Lung (tissue), 17 donors: ENCODE measurements at places on chromosomes 7 and 10.

DNA sequence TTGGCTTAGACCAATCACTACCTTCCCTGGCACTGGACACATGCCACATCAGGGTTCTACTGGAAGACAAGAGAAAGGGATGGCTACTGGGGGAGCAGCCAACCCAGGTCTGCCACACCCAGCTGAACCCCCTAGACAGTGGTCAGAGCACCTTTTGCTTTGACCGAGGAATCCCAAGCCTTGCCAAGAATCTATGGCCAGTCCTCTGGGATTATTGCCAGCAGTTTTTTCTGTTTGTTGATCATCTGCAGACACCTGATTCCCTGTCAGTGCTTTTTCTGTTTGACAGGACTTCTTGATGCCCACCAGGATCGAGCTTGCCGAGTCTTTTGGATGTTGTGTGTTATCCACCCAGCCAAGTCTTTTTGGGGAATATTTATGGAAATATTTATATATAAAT lies 476.2 kb upstream of the GALNT17 start:
- DNase-seq: no peak

GRCh38 chr7:68857571-68857970 lies 740.7 kb upstream of the AUTS2 start:
- DNase-seq: no peak

- DNase-seq: no peak
These were observed 43.2 kb downstream of the BEND7 start for GRCh38 chr10:13485623-13486022.

DNA sequence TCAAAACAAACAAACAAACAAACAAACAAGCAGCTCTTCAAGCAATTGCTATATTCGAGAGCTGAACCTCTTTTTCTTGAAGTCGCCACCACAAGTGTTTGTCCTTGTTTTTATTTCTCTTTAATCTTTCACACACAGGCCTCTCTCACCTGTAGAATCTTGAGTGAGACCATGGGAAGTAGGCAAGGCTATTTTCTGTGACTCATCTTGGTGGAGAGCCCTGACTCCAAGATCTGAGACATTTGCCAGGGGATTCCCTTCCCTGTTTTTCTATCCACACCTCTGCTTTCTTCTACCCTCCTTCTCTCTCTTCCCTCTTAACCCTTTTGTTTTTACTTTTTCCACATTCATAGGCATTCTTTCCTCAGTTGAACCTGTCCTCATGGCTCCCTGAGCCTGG lies 8.0 kb upstream of the TAS2R60 start:
- DNase-seq: no peak

GRCh38 chr10:3935141-3935540 lies 150.1 kb upstream of the KLF6 start:
- peak; percentile 59 for DNase-seq
